ENCODE measurements at places on chromosomes 1 and 21. TPM values are rescaled to one million over a fixed set of nuclear protein-coding genes. Genes with fewer than 3 reads are reported as not detected.

DNA sequence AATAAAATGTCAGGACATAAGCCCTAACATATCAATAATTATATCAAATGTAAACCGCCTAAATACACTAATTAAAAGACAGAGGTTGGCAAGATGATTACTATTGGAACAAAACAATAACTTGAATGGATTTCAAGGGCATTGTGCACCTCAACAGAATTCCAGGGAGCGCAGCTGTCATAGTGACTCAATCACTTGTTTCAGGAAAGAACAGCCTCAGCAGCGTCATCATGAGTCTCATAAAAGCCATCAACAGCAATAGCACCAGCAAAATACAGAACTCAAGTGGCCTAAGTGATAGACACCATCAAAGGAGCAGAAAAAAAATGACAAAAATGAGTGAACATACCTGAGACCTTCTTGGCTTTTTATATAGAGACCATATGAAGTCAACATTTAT, 632.7 kb upstream of the NR5A2 start:
- no peaks in the 10 kb centered on the region for H3K4me1 ChIP-seq
- H3K27ac ChIP-seq: no peak overlapping the region
- DNase-seq: no peak
- H3K27me3 ChIP-seq: peaks cover 3% of the 10 kb centered on the region

DNA sequence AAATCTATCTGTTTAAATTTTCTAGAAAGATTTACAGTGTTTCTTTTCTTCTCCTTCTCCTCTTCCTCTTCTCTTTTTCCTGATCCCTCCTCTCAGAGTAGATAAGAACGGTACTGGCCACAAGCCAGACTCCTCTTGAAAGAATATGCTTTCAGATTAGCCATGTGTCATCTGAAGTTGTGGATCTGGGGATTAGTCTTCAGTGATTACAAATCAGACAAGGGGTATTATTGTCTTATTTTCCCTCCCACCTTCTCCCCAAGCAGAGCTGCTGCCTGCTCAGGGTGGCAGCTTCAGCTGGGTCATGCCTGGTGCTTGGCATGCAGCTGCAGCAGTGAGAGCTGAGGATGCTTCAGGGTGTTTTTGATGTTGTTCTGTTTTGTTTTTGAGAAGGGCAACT, 42.7 kb downstream of the SGIP1 start:
- H3K4me1 ChIP-seq: peaks cover 2% of the 10 kb centered on the region
- H3K4me3 ChIP-seq: no peak overlapping the region
- H3K27ac ChIP-seq: no peak overlapping the region
- DNase-seq: no peak

DNA sequence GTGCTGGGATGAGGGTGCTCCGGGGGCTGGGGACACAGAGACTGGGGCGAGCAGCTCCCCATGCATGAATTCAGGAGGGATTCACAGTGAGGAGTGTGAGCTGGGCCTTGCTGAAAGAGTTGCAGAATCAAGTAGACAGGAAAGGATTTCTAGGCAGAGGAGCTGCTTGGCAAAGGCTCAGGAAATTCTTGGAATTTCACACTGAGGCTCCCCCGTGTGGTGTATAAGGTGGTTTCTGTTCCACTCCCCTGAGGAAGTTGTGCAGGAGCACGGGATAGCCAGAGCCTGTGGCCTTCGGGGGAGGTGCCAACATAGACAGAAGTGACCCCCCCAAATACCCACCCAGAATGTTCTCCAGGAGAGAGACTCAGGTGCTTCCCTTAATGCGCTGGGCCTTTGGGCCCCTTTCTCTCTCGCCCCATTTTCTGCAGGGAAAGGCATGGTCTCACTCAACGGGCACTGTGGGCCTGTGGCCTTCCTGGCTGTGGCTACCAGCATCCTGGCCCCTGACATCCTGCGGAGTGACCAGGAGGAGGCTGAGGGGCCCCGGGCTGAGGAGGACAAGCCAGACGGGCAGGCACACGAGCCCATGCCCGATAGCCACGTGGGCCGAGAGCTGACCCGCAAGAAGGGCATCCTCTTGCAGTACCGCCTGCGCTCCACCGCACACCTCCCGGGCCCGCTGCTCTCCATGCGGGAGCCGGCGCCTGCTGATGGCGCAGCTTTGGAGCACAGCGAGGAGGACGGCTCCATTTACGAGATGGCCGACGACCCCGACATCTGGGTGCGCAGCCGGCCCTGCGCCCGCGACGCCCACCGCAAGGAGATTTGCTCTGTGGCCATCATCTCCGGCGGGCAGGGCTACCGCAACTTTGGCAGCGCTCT, 58.5 kb upstream of the ACTL8 start:
- no peak overlapping the region for H3K4me3 ChIP-seq
- no peaks in the 10 kb centered on the region for H3K36me3 ChIP-seq
- no peak overlapping the region for H3K27ac ChIP-seq
- peaks cover 5% of the 10 kb centered on the region for H3K4me1 ChIP-seq
- DNase-seq: no peak
- no peaks in the 10 kb centered on the region for H3K27me3 ChIP-seq

CFHR3 gene
- not detected for total RNA-seq

ASCL5 gene
- not detected for total RNA-seq

All from activated naive CD8-positive, alpha-beta T cell treated with anti-CD3 and anti-CD28 coated beads, Interleukin-2, amount 10 ng/mL, durations not matched to agents 7 days and 5 days (primary cell).